ENCODE measurements at places on chromosomes 4 and X.

DNA sequence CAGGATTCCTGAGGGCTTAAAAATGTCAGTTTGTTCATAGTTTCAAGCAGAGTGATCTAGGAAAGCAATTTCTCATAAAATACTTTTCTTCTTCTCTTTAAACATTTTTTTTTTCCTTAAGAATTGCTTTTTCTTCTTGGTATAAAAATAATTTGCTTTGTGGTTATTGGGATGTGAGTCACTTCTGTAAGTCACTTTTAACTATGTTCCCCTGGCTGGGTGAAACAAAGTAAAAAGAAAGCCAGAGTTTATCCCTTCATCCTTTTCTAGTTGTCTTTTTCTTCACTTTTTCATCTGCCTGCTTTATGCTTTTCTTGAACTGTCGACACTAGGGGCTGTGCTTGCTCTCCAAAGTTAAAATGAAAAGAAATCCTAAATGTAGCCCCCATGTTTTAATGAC is 33.5 kb downstream of the ARSJ start:
- no peak for DNase-seq

DNA sequence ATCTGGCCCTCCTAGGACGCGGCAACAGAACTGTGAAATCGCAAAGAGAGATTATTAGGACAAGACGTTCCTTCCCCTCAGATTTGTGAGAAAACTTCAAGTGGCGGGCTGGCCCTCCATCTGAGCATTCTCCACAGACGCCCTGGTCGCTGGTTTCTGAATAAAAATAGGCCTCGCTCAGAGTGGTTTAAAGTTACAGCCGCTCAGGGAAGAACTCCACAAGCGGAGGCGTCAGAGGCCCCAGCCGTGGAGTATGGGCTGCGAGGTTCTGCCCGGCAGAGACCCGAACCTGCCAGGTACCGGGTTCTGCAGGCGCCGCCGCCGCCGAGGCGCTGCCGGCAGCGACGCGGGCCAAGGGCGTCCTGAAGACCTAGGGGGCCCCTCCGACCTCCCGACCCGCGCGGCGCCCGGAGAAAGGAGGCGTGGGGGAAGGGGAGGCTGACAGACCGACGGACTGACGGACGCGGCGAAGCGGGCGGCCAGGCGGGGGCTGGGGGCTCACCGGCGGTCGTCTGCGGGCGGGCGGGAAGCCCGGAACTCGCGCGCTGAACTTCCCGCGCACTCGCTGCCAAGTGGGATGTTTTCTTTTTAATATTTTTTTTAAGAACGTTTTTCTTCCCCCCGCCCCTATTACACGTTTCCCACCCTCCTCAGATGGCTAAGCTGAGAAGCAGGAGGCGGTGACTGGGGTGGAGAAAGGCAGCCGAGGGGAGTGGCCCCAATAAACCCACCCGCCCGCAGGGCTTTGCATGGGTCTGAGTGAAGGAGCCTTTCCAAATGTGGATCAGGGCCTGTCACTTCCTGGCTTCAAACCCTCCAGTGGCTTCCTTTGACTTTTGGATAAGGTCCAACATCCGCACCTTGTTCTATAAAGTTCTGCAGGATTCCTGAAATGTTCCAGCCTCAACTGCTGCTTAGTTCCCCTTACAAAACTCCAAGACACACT is at the start of gene PABPC4L:
TSS of gene PABPC4L (minus strand) at position 574 of the 946 bp plus-strand sequence. CDS start 770 bp downstream, outside the sequence.
- DNase-seq = no peak

GRCh38 chrX:102154900-102155805 is 624 bp downstream of the BEX5 start:
- DNase-seq = peak; percentile 31

- no peak for DNase-seq
Observed at GRCh38 chr4:7571701-7572100, 137.0 kb upstream of the PSAPL1 start.

GRCh38 chr4:127533028-127533700 is 99.6 kb upstream of the INTU start:
- no peak for DNase-seq

GRCh38 chr4:879729-880077 is 52.4 kb downstream of the GAK start:
- peak; percentile 73 for DNase-seq
